Spleen (tissue), 13 donors: ENCODE measurements at places on chromosomes 2 and 18.

DNA sequence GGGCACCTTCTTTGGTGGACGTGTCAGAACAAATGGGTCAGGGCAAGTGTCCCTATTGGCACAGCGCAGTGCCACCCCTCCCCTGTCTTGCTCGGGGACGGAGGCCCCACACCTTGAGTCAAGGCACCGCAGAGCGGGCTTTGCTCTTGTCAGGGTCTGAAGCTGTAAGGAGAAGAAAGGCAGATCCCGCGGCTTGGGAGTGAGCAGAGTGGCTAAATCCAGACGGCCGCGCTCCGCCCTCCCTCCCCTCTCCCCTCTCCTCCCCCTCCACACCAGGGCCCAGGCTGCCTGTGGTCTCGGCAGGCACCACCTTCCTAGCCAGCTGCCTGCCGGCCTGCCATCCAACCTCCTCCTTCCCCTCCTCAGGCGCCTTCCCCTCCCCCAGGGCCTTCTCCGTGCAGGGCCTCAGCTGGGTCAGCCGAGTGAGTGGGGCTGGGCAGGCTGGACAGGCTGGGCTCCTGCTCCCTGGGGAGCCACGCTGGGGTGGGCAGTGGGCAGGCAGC lies 25.8 kb downstream of the SPEG start:
- no peak for DNase-seq

DNA sequence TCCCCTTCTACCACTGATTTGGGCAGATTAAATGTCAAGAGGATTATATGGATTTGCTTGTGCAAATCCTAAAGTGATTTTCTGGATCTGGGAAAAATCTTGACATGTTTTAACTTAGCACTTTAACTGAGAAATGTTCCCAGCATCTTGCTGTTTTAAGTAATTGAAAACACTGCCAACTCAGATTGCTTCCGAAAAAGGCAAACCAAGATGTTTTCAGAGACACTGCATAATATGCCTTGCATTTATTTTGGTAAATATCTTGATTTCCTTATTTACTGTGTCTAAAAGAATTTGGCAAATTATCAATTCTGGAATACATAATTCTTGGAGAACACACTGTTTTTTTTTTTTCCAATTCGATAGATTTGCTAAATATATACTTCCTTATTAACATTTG lies 385.0 kb upstream of the FAM98A start:
- no peak for DNase-seq

- DNase-seq: no peak
Observed at GRCh38 chr18:69674292-69674877, 273.3 kb downstream of the CD226 start.

DNA sequence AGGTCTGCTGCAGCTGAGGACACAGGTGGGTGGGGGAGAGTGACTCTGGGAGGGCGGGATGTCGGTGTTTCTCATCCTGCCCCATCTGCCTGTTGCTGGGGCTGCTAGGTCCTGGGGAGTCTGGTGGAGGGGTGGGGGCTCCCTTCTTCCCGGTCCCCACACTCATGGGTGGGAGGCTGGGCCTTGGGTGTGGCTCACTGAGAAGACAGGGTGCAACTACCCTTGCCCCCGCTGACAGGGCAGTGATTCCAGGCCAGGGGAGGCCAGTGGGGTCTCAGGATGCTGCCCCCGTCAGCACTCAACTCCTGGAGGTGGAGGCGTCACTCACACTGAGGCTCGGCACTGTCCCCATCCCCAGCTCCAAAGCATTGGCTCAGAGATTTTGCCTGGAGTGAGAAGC lies 7.7 kb upstream of the NFATC1 start:
- no peak for DNase-seq

GRCh38 chr18:42005782-42006181 lies 50.7 kb downstream of the PIK3C3 start:
- DNase-seq: no peak

- no peak for DNase-seq
Observed at GRCh38 chr2:129936334-129936934, 43.0 kb upstream of the RAB6C start.

DNA sequence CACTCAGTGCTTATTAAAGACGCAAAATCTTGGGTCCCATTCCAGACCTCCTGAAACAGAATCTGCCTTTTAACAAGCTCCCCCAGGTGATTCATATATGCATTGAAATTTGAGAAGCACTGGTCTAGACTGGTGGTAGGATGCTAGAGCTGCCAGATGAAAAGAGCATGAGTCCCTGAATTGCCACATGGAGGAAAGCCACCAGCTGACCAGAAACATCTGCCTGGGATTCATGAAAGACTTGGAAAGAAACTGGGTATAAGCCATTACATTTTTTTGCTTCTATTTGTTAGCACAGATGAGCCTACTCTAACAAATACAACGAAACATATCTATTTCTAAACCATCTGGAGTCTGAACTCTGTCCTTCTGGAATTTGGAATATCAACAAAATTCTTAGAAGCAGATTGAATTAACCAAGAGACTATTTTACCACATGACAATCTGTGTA lies 228.9 kb downstream of the RBM43 start:
- no peak for DNase-seq

- DNase-seq: no peak
Observed at GRCh38 chr18:7784171-7784570, 217.1 kb downstream of the PTPRM start.

DNA sequence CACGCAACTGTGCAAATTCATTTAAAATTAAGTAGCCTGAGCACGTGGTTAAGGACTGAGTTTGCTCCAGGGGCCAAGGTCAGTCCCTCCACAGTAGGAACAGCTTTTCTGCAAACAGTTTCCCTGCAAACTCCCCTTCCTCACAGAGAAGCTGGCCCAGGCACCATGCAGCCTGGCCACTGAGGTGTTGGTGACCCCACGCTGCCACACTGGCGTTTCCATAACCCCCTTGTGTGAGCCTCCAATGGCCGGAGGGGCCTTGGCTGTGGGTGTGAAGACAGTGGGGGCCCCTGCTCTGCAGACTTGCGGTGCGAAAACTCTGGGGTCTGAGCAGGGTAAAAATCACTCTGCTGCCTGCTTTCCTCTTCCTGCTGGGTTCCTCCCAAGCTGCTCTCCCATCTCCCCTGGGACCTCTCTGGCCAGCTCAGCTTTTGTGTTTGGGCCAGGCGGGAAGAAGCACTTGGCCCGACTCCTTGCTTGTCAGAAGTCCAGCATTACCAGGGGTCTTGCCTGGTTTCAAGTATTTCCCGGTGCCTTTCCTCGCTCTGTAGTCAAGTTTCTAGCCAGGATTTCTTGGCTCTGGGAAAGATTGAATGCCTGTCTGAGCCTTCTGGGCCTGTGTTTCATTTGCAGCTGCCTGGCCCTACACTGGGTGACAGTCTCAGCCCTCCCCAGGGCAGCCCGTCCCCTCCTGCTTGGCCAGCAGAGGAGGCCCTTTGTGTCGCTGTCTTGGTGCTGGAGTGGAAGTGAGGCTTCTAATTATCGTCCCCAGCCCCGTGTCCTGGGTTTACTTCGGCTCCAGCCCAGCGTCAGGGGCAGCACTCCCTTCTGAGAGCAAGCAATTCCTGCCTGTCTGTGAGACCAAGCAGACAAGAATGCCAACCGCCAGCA lies 131.4 kb upstream of the SLC1A4 start:
- DNase-seq: no peak

- no peak for DNase-seq
Observed at GRCh38 chr18:45464619-45465018, 150.7 kb upstream of the SLC14A2 start.

DNA sequence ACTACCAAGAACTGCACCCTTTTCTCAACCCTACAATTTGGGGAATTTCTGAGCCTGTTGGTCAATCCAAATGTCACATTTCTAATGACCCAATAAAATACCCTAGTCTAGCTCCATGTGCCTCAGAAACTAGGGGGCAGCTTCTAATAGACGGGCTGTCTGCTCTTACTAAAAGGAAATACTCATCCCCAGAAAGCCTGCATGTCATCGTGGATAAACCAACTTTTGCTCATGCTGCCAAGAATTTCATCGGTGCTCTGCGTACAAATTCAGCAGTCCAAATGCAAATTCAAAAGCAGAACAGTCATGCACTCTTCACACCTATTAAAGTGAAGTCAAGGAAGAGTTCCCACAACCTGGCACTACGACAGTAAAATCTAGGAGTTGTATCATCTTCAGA lies 377.3 kb downstream of the LNPK start:
- DNase-seq: no peak

- no peak for DNase-seq
Observed at GRCh38 chr2:148557844-148558436, 86.6 kb upstream of the EPC2 start.

DNA sequence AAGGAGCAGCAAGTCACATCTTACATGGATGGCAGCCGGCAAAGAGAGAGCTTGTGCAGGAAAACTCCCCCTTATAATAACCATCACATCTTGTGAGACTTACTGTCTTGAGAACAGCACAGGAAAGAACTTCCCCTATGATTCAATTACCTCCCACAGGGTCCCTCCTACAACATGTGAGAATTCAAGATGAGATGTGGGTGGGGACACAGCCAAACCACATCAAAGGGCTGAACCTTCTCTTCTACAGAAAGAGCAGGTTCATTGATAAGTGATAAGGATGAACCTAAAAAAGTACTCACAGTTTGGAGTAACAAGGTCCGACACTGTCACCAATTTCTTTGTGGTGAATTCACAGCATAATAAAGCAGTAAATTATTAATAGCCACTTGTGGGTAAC lies 422.2 kb upstream of the FSIP2 start:
- no peak for DNase-seq

GRCh38 chr2:132760405-132760804 lies 90.4 kb upstream of the LYPD1 start:
- no peak for DNase-seq

DNA sequence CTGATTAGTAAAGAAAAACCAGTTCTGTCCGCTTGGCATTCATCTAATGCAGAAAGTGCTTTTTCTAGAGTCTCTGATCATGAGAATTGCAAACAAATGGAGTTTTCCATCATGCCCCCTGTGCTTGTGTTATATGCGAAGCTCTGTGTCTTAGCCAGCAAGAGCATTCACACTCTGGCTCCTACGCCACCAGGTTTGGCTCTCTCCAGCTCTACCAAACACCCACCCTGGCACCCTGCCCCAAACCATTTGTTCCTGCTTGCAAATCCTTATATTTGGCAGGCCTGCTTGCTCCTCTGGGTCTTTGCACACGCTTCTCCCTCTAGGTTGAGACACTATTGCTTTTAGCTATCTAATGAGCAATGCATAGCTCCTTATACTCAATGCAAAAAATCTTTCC lies 204.1 kb upstream of the CYRIA start:
- DNase-seq: no peak

- DNase-seq: no peak
Observed at GRCh38 chr2:36805635-36806224, 109.2 kb downstream of the VIT start.

DNA sequence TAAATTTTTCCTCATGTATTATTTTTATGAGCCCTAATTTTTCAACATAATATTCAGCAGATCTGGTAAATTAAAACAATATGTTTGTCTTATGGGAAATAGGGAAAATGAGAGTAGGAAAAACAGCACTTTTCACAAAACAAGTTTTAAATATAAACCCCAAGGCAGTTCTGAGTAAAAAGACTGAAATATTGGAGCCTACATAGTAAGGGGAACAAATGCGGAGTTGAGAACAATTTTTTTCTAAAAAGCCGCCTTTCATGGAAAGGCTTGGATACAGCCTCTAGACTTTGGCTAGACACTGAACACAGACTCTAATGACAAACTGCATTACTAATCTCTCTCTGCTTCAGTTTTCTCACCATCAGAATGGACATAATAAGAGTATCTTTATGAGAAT lies 174.1 kb downstream of the NOL4 start:
- DNase-seq: no peak
